ENCODE measurements at places on chromosomes 4 and X. TPM values are rescaled to one million over a fixed set of nuclear protein-coding genes. Genes with fewer than 3 reads are reported as not detected.

CPEB2 gene
- total RNA-seq, result 43.6 TPM

RAB9B gene
- total RNA-seq, result 2.1 TPM

SCD5 gene
- total RNA-seq, result 5.6 TPM

FAM9B gene
- not detected for total RNA-seq

SSX4B gene
- not detected for total RNA-seq

HCFC1 gene
- 52.6 TPM for total RNA-seq

USP17L12 gene
- total RNA-seq, result not detected

FRAS1 gene
- total RNA-seq, result 24.9 TPM

RAI2 gene
- total RNA-seq, result 8.5 TPM

UGT8 gene
- 1.0 TPM for total RNA-seq

CDS1 gene
- total RNA-seq, result 24.3 TPM

ARHGAP4 gene
- 12.7 TPM for total RNA-seq

FDCSP gene
- total RNA-seq, result not detected

PRR32 gene
- total RNA-seq, result not detected

SNX12 gene
- total RNA-seq, result 70.2 TPM

SYN1 gene
- total RNA-seq, result 0.89 TPM

TASL gene
- total RNA-seq, result not detected

PPID gene
- 8.1 TPM for total RNA-seq

ABCG2 gene
- total RNA-seq, result 0.72 TPM
